ENCODE measurements at places on chromosomes 1 and 21.

DNA sequence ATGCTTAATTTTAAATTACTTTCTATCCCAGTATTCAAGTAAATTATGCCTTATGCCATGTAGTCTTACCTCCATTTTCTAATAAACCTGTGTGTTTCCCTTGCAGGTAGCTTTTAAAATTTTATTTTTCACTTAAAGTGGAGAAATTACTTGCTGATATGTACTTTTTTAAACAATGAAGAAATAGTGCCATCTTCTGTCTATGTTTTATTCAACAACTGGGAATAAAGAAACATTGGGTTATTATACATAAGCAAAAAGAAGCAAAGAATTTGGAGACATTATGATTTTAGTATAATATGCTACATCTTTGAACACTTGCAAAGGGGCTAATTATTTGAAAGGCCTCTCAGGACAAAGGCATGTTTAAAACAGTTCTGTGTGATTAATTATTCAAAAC, 1912.9 kb downstream of the MRPL39 start:
- DNase-seq, result no peak

GRCh38 chr21:37874904-37875780, 41.1 kb downstream of the KCNJ6 start:
- no peak for DNase-seq

DNA sequence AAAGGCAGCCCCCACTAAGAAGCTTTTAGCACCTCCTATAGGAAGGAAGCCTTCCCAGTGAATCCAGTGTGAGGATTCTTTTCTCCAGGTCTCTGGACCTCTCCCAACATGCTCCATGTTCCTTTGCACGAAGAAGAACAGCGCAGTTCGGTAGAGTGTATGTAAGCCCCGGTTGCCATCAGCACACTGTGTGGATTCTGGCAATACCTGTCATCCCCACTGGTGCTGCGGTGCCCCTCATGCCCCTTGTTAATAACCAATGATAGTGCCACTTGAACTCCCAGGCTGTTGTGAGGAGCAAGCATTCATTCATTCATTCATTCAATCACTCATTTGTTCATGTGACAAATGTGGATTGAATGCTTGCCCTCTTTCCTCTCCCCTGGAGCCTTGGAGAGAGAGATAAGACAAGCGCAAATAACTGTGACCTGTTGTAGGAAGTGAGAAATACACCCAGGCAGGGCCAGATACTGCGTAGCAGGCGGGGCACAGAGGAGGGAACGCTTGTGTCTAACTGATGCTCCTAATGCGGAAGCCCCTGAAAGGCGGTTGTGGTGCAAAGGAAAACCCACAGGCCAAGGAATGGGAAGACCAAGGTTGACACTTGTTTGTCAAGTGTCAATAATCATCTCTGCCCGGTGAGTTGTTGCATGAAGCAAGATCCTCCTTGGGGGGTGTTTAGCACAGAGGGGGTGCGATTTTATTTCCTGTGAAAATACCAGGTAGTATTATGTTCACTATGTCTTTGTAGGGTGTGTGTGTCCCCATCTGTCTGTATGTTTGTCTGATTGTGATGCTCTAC, 9.8 kb downstream of the LGR6 start:
- no peak for DNase-seq

DNA sequence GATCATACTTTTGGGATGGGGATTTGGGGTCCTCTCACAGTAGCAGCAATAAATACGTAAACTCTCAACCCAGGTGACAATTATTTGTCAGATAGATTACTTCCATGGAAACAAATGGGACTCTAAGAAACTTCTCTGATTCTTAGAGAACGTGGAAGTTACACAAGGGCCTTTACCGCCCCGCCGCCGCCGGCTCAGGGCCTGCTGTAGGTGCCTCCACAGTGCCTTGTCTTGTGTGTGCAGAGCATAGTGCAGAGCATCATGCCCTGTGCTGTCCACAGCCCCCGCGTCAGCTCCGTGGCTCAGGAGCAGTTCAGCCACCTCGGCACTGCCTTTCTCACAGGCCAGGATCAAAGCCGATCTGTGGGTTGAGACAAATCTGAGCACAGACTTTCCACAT, 11.0 kb downstream of the ANKRD35 start:
- no peak for DNase-seq

DNA sequence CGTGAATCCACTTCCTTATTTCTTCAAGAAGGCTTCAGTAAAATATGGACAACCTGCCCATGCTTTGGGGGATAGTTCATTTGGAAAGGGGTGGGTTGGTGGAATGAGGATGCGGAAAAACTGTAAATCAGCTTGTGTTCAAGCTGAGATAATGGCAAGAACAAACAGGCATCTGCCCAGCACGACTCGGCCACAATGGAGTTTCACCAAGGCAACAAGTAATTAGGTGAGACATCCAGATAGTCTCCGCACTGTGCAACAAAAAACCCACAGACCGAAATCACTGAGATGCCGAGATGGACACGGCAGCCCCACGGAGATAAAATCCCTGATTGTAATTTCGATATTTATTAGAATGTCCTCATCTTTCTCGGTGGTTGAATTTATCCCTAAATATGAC, 455.2 kb downstream of the AJAP1 start:
- no peak for DNase-seq

GRCh38 chr1:39685071-39685470, 6.2 kb downstream of the HPCAL4 start:
- DNase-seq, result no peak

GRCh38 chr21:46295177-46295770, 9.1 kb downstream of the YBEY start:
- DNase-seq, result no peak

GRCh38 chr1:13451399-13451965, 41.2 kb downstream of the PRAMEF20 start:
- DNase-seq, result no peak

- no peak for DNase-seq
These were observed 67.2 kb downstream of the TTLL7 start for GRCh38 chr1:83931658-83932253.

DNA sequence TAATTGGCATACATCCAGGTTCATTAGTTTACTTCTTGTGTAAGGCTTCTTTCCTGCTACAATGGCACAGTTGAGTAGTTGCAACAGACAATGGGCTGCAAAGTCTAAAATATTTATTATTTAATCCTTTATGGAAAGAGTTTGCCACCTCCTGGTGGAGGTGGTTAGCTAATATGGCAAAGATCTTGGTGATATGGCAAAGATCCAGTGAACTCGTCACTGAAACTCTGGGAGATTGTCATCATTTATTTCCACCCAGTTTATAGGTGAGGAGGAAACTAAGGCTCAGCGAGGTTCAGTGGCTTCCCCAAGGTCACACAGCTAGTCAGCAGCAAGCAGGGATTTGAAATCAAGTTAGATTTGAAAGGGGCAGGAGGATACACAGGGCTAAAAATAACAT, 16.1 kb upstream of the IFFO2 start:
- no peak for DNase-seq

DNA sequence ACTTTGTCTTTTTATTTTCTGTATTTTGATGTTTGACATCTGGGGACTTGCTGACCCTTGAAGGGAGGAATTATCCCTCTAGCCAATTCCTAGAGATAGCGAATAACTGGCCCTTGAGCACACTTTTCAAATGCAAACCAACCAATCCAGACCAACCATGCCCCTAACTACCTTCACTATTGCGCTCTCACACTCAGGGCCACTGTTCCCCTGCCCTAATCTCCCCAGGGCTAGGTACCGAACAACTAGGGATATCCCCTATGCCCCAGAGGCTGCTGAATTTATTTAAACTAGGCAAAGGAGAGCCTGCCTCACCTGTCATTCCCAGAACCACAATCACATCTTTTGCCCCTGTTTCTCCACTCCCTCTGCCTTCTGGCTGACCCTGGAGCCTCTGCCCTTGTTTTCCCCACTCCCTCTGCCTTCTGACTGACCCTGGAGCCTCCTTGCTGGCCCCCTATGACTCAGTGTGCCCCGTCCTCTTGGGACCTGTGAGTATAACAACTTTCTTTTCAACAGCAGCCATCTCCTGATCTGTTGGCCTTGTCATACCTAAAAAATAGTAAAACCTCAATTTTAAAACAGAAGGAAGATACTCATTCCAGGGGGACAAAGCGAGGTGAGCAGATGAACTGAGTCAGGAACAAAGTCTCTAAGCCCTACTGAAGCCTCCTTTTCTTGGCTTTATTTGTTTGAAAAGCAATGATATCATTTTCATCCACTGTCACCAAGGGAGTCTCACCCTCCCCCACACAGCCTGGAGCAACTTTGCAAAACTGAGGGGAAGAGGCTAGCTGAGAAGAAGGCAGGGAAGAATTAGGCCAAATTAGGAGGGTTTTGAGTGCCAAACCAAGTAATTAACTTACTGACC, 115.5 kb downstream of the NMNAT2 start:
- no peak for DNase-seq

DNA sequence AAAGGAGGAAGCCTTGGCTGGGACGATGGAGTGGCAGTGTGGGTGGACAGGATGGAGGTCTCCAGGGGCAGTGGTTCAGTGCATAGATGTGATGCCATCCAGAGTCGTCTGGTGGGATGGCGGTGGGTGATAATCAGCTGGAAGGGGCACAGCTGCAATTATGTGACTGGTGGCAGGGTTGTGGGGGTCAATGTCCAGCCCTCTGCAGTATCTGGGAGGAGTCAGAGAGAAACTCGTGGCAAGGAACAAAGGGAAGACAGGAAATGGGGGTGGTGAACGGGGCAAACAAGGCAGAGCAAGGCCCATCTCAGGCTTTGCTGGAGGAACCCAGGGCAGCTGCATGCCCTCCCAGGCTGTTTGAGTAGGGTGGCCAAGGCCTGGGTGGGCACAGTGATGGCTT, 118.3 kb upstream of the USP24 start:
- no peak for DNase-seq

GRCh38 chr1:234533975-234534876, 55.2 kb upstream of the TARBP1 start:
- DNase-seq, result no peak

DNA sequence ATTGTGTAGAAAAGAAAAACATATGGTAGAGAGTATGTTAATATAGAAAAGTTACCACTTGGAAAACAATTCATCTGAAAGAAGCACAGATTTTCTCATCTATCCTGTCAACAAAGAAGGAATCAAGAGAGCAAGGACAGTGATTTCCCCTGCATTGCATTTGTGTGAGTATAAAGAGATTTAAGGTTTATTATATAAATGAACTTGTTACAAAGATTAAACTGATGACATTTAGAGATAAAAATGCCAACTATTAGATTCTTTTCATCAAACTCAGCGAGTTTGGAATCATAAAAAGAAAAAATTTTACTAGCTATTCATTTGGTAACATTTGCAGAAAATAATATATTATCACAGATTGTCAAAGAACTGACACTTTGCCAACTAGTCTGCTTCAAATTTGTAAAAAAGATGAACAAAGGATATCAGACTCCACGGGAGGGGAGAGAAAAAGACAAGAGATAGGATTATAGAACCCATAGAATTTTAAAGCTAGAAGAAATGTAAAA, at the start of gene RGS21:
TSS of gene RGS21 (plus strand) at position 51 of the 509 bp plus-strand sequence. CDS start 26,045 bp downstream, outside the sequence.
- no peak for DNase-seq

DNA sequence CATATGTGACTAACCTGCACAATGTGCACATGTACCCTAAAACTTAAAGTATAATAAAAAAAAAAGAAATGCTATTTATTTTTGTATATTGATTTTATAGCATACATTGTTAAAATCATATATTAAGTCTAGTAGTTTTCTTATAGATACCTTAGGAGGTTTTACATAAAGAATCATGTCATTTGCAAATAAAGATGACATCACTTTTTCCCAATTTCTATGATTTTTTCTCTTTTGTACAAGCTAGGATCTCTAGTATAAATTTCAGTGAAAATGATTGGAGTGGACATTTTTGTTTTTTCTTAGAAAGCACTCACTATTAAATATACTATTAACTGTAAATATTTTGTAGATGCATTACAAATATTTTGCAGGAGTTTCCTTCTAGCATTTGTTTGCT, 20.5 kb upstream of the NTMT2 start:
- no peak for DNase-seq

DNA sequence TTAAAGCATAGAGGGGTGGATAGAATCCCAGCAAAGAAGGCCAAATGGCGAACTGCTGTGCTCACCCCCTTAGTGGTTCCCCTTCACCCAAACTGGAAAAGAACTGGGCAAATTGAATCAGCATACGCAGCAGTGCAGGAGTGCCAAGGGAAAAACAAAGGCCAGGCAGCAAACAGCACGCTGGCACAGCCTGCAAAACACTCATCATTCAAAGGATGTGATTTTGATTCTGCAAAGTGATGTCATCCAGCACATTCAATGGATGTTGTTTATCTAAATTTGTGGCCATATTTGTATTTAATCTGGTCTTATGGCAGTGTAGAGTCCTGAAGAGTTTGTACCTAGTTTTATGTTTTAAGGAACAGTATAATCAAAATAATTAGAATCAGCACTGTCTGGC, 71.8 kb upstream of the ECE1 start:
- DNase-seq, result no peak

DNA sequence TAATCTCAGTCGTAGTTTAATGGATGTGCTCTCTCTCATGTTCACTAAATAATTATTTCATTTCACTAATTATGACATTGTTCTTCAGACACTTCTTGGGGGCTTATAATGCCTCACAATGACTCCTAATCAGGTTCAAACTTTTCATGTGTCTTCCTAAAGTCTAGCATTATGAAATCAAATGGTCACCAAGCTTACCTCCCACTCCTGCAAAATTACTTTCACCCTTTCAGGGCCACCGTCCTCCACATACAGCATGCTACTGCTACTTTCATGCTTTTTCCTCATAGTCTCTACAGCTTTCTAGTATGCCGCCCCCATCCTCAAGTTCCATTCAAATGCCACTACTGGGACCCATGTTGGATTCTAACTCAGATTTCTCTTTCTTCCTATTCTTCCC, 59.8 kb upstream of the C1orf53 start:
- DNase-seq, result no peak

- no peak for DNase-seq
These were observed 51.5 kb downstream of the VANGL2 start for GRCh38 chr1:160451859-160452232.

- no peak for DNase-seq
These were observed 170.5 kb downstream of the TOMM20 start for GRCh38 chr1:234958066-234958705.

Data from stimulated activated CD4-positive, alpha-beta T cell treated with anti-CD3 and anti-CD28 coated beads, Interleukin-12 subunit alpha, Interleukin-12 subunit beta, amount 100 ng/mL, for 4 hours (primary cell).